HepG2 (cell line): ENCODE measurements at places on chromosomes 1 and 21. TPM values are rescaled to one million over a fixed set of nuclear protein-coding genes. Genes with fewer than 3 reads are reported as not detected.

The FCRL2 gene
- polyA plus RNA-seq: not detected in 2 replicates

DNA sequence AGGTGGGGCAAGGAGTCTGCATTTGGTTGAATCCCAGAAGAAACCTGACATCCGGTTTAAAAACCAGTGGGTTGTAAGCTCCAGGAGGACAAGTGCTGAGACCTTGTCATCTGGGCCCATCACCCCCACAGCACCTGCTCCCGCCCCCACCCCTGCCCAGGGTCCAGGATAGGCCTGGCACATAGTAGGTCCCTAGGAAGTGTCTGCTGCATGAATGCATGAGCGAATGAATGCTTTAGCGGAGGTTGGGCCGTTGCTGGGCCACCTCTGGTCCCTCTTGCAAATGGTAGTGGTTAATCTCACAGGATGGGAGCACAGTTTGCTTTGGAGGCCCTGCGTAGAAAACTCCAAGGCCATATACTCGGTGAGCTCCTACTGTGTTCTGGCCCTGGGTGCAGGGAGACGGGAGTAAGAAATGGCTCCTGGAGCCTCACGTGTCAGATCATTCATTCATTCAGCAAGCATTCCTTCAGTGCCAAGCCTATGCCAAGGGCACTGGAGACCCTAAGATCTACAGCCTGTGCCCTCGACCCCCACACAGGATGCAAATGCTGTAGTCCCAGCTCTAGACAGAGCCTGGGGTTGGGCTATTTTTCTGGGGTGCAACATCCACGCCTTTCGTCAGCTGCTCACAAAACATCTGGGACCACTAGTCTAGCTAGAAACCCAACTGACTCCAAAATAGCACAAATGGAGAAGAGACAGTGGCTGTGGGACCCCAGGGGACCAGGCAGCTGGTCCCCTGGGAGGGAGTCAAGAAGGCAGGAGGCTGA lies 28.9 kb downstream of the EPHA2 start:
- no peak for DNase-seq

The ZNF593OS gene
- not detected in 2 replicates for polyA plus RNA-seq

GRCh38 chr1:187445066-187445465 lies 616.3 kb downstream of the PLA2G4A start:
- DNase-seq: no peak

- peak; percentile 33 for DNase-seq
Measured at GRCh38 chr1:228004331-228004855, 2.4 kb upstream of the WNT3A start.
